Hematopoietic multipotent progenitor cell treated with erythropoietin and hydrocortisone succinate and interleukin-3 and kit ligand, for 15 days (in vitro differentiated cells): ENCODE measurements at places on chromosomes 2 and 18.

DNA sequence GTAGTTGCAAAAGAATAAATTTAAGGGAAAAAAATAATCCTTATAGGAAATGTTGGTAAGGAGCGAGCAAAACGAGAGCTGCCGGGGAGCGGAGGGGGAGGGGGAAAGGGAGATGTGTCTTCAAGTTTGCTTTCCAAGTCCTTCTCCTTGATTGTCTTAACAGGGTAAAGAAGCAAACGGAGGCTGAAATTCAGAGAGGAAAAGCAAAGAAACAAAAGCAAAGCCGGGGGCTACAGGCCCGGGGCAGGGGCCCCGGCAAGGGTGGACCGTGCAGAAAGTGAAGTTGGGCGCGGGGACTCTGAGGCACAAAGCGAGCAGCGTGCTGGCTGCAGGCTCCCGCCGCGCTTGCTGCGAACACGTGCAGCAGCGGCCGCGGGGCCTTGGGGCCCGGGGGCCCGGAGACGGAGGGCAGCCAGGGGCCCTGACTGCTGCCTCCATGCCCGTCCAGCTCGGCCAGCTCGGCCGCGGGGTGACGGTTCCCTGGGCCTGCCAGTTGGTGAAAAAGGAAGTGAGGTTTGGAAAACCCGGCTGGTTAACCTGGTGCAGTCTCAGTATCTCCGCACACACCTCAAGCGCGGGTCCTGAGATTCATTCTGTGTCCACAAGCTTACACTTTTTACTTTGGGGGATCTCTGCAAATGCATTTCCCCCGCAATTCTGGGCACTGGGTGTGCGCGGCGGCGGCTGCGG lies 4.1 kb downstream of the BCL11A start:
- no peak for DNase-seq

- no peak for DNase-seq
Observed at GRCh38 chr2:235642446-235643098, 148.7 kb downstream of the AGAP1 start.

- no peak for DNase-seq
Observed at GRCh38 chr18:76432970-76433767, 61.9 kb downstream of the ZNF516 start.

DNA sequence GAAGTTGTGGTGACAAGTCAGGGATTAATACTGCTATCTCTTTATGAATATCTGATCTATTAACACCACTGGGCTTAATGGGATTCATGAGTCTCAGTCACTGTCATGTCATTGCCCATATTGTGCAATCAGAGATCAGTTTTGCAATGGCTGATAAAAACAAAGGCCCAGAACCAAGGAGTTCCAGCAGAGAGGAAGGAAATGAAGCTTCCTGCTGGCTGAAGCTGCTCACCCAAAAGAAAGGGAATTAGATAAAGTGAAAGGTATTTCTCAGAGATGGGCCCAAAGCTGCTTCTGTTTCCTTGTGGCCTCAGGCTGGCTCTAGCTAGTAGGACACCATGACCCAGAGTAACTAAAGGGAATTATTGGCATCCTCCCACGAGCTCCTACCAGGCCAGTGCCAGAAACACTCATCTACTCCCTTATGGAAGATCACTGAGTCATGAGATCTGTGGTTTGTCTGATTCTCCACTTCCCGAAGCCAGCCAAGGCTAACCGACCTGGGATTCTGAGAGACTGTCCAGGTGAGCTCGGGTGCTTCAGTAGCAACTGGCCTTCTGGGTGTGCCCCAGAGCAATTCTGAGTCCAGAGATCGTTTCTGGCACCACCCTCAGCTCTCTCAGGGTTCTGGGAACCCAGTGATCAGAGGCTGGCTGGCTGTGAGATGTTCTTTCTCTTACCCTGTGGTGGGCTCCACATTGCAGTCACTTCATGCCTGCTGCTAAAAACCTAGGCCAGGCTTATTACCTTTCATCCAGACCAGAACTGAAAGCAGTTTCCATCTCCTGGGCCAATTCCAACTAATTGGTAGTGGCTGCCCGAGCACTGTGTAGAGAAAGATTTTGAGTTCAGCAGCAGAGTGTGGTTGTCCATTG lies 129.5 kb upstream of the PELI1 start:
- no peak for DNase-seq

DNA sequence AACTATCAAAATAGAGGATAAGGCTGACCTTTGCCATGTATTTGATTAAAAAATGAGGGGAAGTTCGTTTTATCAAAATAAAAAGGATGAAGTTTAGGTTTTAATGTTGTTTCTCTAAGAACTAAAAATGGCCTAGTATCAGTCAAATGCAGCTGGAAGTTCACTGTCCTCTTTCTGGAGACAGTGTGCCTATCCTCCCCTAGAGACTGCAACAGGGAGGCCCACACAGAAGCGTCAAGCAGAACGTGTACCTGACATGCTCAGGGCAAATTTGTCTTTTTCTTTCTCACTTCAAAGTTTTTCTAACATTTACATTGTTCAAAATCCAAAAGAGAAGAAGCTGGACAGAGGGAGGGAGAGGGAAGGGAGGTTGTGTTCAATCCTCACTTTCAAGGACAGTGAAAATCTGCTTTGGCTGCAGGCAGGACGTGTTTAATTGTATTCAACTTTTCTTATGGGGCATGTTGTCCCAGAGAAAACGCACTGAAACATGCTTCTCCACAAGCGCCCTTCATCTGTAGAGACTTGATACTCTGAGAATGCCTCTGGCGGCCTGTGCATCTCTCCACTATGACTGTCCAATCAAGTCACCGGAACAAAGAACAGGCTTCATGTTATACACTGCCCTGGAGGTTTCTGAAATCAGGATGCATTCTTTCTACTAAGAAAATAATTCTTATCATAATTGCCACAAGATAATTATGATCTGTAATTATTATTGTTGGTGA lies 65.1 kb downstream of the FAM210A start:
- DNase-seq = no peak

DNA sequence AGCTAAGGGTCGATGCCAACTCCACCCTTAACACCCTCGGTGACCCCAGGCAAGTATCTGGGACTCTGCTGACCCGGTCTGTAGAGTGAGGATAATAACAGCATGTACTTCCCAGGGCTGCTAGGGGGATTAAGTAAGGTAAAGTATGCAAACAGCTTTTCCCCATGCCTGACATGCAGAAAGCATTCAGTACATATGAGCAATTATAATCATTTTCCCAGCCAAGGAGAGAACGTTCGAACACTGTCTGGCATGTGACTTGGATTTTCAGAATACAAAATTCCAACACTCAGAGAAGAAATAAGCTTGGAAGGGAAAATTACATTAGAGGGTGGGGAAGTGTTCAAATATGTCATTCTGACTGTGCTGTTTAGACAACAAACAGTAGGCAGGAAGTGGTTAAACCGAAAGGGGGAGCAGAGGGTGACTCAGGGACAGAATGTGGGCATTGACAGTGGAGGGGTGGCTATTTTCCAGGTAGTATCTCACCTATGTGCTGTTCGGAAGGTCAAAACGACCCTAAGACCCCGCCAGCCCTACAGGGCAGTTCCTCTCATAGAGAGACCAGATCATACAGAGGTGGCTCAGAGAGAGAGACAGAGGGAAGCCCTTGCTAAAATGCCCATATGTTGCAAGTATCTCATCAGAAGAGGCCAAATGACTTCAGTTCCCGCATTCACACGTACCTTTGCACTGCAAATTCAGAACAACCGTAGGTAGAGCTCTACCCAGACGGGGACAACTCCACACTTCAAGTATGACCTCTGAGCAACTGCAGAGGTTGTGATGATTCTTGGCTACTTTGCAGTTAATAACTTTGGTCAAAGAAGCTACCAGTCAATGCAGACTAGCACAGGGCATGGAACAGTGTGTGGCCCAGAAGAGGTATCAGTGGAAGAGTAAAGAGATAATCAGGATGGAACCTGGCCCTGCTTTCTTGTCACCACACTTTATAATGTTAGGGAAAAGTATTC lies 14.8 kb downstream of the ASPRV1 start:
- DNase-seq = peak; percentile 29

DNA sequence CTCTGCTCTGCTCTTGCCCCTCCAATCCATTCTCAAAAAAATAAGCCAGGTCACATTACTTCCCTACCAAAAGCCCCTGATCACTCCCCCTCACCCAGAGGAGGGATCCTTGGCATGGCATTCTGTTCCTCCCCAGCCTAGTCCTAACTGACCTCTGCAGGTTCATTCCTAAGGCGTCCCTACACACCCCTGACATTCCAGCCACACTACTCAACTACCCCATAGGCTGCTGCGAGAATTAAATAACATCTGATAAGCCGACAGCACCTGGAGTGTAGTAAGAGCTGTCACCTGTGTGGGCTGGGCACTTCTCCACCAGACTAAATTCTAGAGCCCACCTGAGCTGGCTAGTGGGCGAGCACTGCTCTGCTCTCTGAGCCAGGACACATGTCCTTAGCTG lies 44.7 kb upstream of the SLC1A4 start:
- no peak for DNase-seq

- no peak for DNase-seq
Observed at GRCh38 chr2:239042551-239043320, 194.9 kb downstream of the TWIST2 start.

- DNase-seq = no peak
Observed at GRCh38 chr2:109321570-109321969, 192.6 kb downstream of the SH3RF3 start.
